Calu3 (cell line): ENCODE measurements at places on chromosomes 1 and 21.

- no peak for DNase-seq
These were observed 93.1 kb upstream of the TMPRSS2 start for GRCh38 chr21:41600961-41601572.

GRCh38 chr1:199723250-199723956, 304.1 kb upstream of the NR5A2 start:
- no peak for DNase-seq

- no peak for DNase-seq
These were observed 95.8 kb upstream of the UBE2U start for GRCh38 chr1:64107632-64108031.

- no peak for DNase-seq
These were observed 21.9 kb upstream of the LSM10 start for GRCh38 chr1:36419569-36419968.

GRCh38 chr1:103353391-103353790, 172.1 kb upstream of the RNPC3 start:
- no peak for DNase-seq

DNA sequence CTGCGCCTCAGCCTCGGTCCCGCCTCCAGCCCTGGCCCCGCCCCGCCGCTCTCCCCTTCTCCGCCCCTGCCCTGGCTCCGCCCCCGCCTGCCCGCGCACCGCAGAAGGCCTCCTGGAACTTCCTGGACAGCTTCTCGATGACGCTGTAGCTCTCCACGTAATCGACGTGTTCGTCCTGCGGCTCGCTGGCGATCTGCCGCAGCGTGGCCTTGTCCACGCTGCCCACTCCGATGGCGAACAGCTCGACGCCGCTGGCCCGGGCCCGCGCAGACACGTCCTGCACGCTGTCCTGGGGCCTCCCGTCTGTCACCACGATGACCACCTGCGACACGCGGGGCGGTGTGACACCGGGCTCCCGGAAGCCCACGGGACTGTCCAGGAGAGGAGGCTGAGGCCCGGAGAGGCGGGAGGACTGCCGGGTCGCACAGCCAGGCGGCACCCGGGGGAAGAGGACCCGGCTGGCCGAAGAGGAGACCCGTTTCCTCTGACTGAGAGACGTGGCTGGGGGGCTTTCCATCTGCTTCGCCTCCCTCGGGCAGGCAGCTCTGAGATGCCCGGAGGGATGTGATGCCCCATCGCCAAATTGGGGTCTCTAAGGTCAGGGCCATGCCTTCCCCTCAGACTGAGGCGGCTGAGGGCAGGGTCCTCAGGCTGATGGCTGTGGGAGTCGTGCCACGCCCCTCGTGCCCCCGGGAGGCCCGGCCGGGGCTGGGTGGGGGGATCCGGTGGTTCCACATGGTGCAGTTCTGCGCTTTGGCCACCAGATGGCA, 4.6 kb downstream of the MATN1 start:
- peak; percentile 98 for DNase-seq

DNA sequence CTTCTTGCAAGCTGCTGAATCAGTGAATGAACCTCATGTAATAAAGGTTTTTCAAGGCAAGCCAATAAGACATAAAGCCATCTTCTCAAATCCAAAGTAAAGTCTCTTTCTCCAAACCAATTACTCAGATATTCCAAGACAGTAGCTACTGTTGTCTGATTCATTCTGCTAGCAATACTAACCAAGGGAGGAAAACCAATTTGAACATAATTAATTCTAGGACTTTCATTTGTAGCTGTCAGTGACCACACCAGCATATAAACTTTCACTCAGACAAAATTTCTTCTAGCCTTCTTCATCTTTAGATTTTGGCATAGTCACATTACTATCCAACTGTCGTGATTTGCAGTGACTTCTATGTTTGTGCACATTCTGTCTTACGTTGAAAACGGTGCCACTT, 10.5 kb upstream of the INTS3 start:
- no peak for DNase-seq

DNA sequence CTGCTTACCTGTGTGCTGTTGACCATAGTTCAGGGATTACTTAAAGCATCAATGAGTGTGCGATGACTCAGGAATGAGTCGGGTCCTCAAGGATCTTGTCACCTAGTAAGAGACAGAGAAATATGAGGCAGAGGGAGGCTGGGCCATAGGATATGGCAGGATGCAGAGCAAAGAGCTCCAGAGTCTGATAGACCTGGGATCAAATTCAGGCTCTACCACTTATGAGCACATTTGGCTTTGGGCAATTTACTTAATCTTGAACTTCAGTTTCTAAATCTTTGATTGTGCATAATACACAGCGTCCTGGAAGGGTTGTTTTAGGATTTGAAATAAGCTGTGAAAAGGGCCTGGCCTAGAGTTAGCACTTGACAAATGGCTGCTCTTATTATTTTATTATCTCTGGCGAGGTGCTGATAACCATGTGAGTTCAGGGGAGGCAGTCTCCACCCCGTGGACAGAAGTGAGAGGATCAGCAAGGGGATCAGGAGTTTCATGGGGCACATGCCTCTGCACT, 94.5 kb downstream of the ROR1 start:
- no peak for DNase-seq

DNA sequence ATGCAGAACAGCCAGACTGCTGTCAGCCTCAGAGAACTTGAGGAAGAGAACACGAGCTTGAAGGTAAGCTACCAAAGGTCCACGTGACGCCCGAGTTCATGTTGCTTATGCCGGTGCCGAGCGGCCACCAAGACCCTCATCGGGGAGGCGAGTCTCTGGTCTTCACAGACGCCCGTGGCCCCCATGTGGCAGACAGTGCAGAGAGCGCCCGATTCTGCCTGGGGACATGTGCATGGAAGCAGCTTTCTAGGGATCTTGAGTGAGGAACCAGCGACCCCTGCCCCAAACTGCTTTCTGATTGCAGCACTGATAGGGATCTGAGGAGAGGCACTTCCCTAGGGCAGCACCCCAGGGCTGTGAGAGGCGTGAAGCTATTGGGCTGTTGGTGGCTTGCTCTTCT, 56.3 kb upstream of the DIP2A start:
- no peak for DNase-seq

GRCh38 chr1:40932006-40932405, 47.5 kb upstream of the CTPS1 start:
- DNase-seq, result peak; percentile 54
